ENCODE measurements at places on chromosomes 2 and 18.

- peak; percentile 24 for DNase-seq
Measured at GRCh38 chr2:189527812-189528592, 52.6 kb downstream of the SLC40A1 start.

GRCh38 chr18:54717673-54718407, 110.4 kb upstream of the RAB27B start:
- DNase-seq = no peak

- DNase-seq = no peak
Measured at GRCh38 chr18:8910843-8911242, 191.7 kb upstream of the NDUFV2 start.

DNA sequence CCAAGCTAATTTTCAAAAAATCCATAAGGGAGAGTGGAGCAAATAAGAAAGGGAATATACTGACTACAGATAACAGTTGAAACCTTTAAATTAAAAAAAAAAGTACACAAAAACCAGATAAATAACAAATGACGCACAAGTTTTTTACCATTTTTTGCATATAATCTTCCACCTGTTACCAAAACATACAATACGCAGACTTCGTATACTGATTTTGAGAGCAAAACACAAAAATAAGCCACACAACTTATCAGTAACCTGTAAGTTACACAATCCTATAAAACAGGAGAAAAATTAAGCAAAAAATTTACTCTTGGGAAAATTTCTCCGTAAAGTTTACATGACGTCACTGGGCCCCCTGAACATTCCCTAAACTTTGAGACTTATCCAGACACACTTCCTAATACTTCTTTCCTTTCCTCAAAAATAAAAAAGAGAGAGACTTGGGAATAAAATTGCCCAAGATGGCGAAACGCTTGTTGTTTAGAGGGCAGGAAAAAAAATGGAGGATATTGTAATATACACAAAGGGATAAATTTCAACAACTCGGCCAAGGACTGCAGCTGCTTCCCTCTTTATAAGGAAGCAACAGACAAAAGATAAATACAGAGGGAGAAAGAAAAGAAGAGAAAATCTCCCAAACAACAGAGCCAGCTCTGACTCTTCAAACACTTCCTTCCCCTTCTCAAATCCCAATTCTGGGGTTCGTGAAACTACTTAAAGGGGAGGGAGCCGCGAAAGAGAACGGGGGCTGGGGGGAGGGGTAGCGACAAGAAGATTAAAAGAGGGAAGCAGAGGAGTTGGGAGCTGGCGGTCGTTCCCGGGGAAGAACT, 1.6 kb downstream of the BAZ2B start:
- peak; percentile 61 for DNase-seq

- peak; percentile 23 for DNase-seq
Measured at GRCh38 chr2:54834721-54835120, 111.3 kb downstream of the EML6 start.

DNA sequence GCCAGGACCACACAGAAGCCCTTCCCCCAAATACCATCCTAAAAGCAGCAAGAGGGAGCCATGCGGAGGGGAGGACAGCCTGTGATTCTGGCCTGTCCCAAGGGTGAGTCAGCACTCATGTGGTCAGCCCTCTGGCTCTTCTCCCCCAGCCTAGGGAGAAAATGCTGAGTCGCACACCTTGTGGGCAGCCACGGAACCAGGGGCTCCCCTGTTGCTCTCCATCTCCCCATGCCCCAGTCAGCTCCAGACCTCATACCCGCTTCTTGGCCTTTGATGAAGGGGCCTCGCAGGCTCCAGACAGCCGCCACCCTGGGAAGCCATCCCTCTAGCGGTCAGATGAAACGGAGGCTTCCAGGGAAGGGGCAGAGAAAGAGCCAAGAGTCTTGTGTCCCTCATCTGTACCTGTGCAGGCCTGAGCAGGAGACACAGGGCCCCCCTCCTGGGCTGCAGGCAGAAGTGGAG, 181.3 kb upstream of the SIX2 start:
- no peak for DNase-seq

- peak; percentile 91 for DNase-seq
Measured at GRCh38 chr2:128305555-128306080, 13.1 kb downstream of the HS6ST1 start.

DNA sequence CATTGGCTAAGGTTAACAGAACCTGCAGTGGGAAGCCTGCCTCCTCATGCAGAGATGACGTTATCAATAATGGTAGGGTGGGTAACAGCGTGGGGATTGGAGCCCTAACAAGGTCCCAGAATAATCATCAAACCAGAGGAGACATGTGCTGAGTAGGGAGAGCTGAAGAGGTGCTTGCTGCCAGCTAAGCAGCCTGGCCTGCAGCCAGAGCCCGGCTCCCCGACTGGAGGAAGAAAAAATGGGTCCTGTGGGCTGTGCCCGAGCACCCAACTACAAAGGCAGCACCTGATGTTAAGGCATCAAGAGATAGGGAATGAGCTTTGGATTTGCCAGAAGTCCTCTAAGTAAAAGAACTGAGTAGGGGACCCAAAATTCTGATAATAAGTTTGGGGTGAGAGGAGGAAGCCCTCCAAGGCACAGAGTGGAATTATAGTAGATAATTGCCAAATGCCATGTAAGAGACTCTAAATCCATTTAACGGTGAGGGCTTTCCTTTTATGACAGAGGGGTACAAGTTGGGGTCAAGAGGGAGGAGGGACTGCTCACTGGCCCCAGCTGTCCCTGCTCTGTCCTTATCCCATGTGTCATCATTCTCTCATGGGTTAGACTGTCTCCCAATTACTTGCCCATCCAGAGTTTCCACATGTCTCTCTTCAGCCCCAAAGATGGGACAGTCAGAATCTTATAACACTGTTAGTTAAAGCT, 156.1 kb downstream of the ANTXR1 start:
- DNase-seq = no peak

DNA sequence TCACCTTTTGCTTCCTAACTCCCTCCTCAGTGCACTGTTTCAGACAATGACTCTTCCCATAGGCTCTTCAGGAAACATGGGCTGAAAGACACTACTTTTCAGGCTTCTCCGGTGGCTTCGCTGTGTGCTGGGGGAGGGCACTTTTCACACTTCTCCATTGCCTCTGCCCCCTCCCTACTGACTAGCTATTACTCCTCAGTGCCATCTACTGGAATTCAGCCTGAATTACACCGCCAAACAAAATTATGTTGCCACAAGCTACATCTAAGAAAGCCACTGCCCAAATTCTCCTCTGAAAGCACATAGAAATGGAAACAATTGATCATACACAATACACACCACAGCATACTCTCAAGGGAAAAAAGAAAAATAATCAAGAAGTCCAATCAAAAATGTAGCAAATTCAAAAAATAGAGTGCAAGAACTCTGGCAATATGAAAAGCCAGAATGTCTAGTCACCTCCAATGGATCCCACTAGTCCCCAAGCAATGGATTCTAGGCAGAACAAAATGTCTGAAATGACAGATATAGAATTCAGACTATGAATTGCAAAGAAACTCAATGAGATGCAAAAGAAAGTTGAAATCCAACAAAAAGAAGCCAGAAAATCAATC, 1139.4 kb upstream of the GYPC start:
- DNase-seq = peak; percentile 11

DNA sequence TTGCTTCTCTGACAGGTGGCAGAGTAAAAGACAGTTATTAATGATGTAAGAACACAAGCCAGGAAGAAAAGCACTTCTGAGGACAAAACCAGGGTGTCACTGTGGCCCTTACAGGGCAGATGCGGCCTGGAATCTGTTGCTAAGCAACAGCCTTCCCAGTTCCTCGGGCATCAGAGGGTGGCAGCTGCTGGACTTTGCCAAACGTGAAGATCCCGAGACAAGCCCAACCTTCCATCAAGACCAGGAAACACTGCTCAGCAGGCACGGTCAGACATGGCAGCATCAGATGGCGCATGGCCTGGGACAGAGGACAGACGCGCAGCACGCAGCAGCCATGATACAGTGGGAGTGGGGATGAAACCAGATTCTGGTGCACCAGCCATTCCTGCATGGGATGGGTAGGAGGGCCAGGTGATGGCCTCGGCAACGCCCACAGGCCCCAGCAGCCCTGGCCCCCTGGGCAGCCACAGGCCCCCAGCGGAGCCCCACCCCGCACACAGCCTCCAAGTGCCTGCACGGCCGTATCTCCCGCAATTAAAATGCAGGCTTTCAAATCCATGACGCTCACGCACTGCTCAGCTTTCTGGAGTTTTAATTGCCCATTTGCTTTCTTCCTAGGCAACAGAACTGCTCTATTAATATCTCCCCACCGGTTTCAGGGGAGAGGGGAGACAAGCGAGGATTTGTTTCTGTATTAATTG, 89.0 kb downstream of the EIPR1 start:
- DNase-seq = no peak

GRCh38 chr2:65081232-65081685, 25.0 kb downstream of the CEP68 start:
- no peak for DNase-seq

DNA sequence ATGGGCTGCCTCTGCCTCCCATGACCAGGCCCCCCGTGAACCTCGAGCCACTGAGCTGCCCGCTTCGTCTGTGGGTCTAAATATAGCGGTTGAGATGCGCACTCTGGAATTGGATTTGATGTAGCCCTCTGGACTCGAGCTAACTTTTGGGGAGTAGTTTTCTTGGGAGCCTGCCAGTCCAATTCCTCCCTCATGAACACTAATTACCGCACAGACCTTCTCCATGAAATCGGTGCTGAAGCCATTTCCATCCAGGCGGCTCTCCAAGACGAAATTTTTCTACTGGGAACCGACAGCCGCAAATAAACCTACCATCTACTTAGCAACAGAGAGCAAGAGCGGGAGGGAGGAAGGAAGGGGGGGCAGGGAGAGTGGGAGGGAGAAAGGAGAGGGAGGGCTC, 63.6 kb downstream of the CELF4 start:
- DNase-seq = no peak

- no peak for DNase-seq
Measured at GRCh38 chr2:236773206-236773605, 203.6 kb downstream of the ACKR3 start.

Data from bronchial epithelial cell (primary cell).